Renal cortical epithelial cell (primary cell): ENCODE measurements at places on chromosomes 12 and 14. TPM values are rescaled to one million over a fixed set of nuclear protein-coding genes. Genes with fewer than 3 reads are reported as not detected.

Gene TAS2R7
- total RNA-seq: 0.20 TPM in 1 of 2 replicates, not detected in the other

Gene PLCZ1
- total RNA-seq: 0.69 TPM in 1 of 2 replicates, not detected in the other

Gene KRT81
- total RNA-seq: 48.3 TPM in 1 of 2 replicates, not detected in the other

Gene PDE3A
- under 0.01 and 0.10 TPM in 2 replicates for total RNA-seq

Gene FAM90A1
- total RNA-seq: 0.10 TPM in 1 of 2 replicates, not detected in the other

Gene LIMA1
- total RNA-seq: 49.3 and 58.7 TPM in 2 replicates

Gene KLRF1
- total RNA-seq: 0.15 and 1.4 TPM in 2 replicates

Gene FOXN4
- total RNA-seq: not detected in 2 replicates

Gene RTL1
- total RNA-seq: not detected in 2 replicates

Gene RFLNA
- total RNA-seq: 19.2 and 56.8 TPM in 2 replicates

Gene DIP2B
- total RNA-seq: 37.2 and 60.2 TPM in 2 replicates

Gene RAD52
- 11.6 and 18.4 TPM in 2 replicates for total RNA-seq

Gene SERPINA5
- 0.35 and 15.5 TPM in 2 replicates for total RNA-seq

Gene MAP3K9
- 14.4 and 19.7 TPM in 2 replicates for total RNA-seq

Gene OR4K5
- total RNA-seq: not detected in 2 replicates

Gene CLEC6A
- total RNA-seq: 0.20 TPM in 1 of 2 replicates, not detected in the other

Gene TOMM20L
- total RNA-seq: not detected in 2 replicates

Gene PLEKHD1
- 0.10 TPM in 1 of 2 replicates, not detected in the other for total RNA-seq

Gene EEF1AKMT3
- 4.2 and 4.3 TPM in 2 replicates for total RNA-seq

Gene CCDC59
- 61.4 and 82.3 TPM in 2 replicates for total RNA-seq

Gene PPFIBP1
- total RNA-seq: 110 and 281 TPM in 2 replicates

Gene CEBPE
- not detected in 2 replicates for total RNA-seq

Gene DBX2
- total RNA-seq: not detected in 2 replicates

Gene PARPBP
- 9.0 and 13.0 TPM in 2 replicates for total RNA-seq

Gene RAP1B
- total RNA-seq: 259 and 270 TPM in 2 replicates

Gene SLC5A8
- total RNA-seq: not detected in 2 replicates

Gene TAS2R43
- total RNA-seq: 0.52 TPM in 1 of 2 replicates, not detected in the other

Gene PLD4
- 0.05 TPM in 1 of 2 replicates, not detected in the other for total RNA-seq

Gene LRRK2
- total RNA-seq: 5.6 and 22.4 TPM in 2 replicates

Gene PMCH
- total RNA-seq: not detected in 2 replicates

Gene NFE2
- 0.45 TPM in 1 of 2 replicates, not detected in the other for total RNA-seq

Gene TSPAN19
- 0.15 TPM in 1 of 2 replicates, not detected in the other for total RNA-seq

Gene ERP27
- 0.75 and 2.8 TPM in 2 replicates for total RNA-seq

Gene RTN1
- 0.05 TPM in 1 of 2 replicates, not detected in the other for total RNA-seq

Gene RNF10
- 84.7 and 491 TPM in 2 replicates for total RNA-seq

Gene TAMALIN
- 2.2 and 3.0 TPM in 2 replicates for total RNA-seq

Gene FBRSL1
- 2.6 and 10.6 TPM in 2 replicates for total RNA-seq

Gene TAS2R46
- total RNA-seq: 5.3 TPM in 1 of 2 replicates, not detected in the other

Gene AICDA
- 0.30 and 0.52 TPM in 2 replicates for total RNA-seq

Gene TOGARAM1
- total RNA-seq: 14.2 and 40.5 TPM in 2 replicates

Gene RHOJ
- 0.10 TPM in 1 of 2 replicates, not detected in the other for total RNA-seq

Gene DHRS4L2
- 8.3 and 9.4 TPM in 2 replicates for total RNA-seq

Gene TMEM121
- 1.7 and 8.4 TPM in 2 replicates for total RNA-seq
